ENCODE measurements at places on chromosomes 7 and 10.

- peak; percentile 56 for DNase-seq
Observed at GRCh38 chr7:77281780-77282478, 82.3 kb upstream of the FGL2 start.

DNA sequence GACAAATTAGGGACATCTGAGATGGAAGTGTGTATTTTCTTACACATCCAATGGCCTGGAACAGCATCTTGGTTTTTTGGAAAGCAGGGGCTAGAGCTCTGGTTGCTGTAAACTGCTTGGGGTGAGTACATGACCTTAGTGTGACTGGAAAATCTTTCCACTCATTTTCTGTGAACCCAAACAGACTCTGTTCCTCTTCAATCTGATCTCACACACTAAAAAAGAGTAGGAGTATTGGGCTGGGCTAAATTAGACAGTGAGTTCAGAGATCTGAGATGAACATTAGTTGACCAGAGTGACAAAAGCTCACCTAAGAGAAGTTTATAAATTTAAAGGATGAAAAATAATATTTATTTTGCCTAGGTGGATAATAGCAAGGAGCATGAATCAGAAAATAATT, 59.2 kb downstream of the OR13A1 start:
- DNase-seq = no peak

GRCh38 chr7:124030964-124031363, 1.9 kb downstream of the TMEM229A start:
- DNase-seq = no peak

- no peak for DNase-seq
Observed at GRCh38 chr7:38506004-38506403, 125.2 kb downstream of the AMPH start.

DNA sequence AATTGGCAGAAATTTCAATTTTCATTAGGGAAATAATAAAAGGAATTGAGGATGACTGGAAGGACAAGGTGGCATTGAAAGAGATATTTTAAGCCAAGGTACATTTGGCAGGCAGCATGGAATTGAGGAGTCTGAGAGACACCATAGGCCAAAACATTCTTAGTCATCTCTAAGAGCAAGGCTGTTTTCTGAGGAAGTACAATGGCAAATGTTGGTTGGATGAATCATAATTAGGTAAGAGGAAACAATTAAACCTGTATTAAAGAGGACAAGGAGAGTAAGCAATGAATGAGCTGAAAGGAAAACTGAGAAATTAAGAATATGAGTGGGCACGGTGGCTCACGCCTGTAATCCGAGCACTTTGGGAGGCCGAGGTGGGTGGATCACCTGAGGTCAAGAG, 86.3 kb downstream of the MRPL32 start:
- no peak for DNase-seq

- no peak for DNase-seq
Observed at GRCh38 chr10:123117644-123118417, 17.9 kb upstream of the HMX3 start.

- no peak for DNase-seq
Observed at GRCh38 chr10:61836888-61837754, 64.4 kb upstream of the ARID5B start.

- DNase-seq = no peak
Observed at GRCh38 chr7:47335071-47335470, 246.8 kb downstream of the TNS3 start.

- DNase-seq = peak; percentile 62
Observed at GRCh38 chr10:35372329-35372728, 36.0 kb downstream of the CCNY start.

DNA sequence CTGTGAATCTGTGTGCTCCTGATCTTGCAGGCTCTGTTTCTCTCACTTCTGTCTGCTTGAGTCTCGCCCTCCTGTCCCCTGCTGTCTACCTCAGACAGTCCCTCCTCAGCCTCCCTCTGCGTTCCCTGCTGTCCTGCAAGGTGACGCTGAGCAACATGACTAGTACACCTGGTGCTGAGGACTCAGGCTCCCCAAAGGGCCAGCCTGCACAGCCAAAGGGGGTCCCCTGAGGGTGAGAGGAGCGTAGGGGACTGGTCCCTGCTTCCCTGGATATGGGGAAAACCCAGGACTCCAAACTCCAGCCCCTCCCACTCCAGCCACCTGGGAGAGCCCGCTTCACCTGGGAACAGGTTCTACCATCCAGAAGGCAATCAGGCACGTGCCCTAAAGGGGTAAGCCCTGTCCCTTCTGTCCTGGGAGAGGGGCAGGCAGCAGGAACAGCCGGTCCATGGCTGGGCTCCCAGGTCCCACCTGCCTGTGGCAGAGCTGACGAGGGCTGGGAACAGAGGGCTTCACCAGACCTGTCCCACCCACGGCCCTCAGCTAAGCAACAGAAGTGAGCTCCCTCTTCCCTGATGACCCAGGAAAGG, 156.5 kb downstream of the UBE2H start:
- no peak for DNase-seq

DNA sequence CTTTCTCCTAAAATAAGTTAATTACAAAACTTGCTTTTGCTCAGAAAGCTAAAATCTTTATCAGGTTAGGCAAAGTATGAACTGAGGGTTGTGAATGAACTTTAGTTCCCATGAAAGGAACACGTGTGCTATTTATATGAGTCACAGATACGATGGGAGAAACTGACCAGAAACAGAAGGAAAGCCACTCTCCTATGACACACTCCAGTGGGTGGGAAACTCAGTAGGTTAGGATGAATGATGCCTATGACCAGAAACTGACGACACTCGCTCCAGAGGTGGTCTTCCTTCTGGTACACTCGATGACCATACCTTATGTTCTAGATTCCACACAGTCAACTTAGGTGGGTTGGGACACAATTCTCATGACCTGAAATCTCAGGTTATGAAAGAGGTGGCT, 215.7 kb upstream of the INHBA start:
- no peak for DNase-seq

- no peak for DNase-seq
Observed at GRCh38 chr7:137816696-137817320, 30.0 kb downstream of the DGKI start.

GRCh38 chr10:132112611-132113010, 46.9 kb downstream of the JAKMIP3 start:
- DNase-seq = no peak

DNA sequence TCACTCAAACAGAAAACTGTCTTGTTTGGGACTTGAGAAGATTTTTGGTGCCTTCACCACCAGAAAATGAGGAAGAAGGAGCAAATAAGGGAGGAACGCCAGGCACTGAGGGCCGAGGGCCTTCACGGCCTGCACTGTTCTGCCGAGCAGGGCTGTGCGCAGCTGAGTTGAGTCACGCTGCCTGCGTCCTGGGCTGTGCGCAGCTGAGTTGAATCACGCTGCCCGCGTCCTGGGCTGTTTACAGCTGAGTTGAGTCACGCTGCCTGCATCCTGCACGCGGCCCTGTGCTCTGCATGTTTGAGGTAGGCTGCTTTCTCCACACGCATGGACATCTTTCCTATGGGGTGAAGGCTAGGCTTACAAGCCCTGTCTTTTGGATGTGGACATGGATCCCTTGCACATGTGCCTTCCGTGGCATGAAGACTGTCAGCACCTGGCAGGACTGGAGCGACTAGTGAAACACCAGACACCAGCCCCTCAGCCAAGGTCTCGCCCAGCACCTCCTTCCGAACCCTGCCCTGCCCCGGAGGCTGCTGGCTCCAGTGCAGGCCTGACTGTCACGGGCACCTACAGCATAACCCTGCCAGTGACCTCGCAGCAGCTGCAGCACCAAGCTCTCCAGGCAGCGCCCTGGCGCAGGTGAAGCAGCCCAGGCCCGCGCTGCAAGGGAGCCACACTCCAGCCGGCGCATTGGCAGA, 96.7 kb downstream of the HTR5A start:
- peak; percentile 40 for DNase-seq

- no peak for DNase-seq
Observed at GRCh38 chr7:143299346-143299745, 11.2 kb downstream of the CASP2 start.

GRCh38 chr7:101563943-101564777, 64.9 kb downstream of the MYL10 start:
- no peak for DNase-seq

DNA sequence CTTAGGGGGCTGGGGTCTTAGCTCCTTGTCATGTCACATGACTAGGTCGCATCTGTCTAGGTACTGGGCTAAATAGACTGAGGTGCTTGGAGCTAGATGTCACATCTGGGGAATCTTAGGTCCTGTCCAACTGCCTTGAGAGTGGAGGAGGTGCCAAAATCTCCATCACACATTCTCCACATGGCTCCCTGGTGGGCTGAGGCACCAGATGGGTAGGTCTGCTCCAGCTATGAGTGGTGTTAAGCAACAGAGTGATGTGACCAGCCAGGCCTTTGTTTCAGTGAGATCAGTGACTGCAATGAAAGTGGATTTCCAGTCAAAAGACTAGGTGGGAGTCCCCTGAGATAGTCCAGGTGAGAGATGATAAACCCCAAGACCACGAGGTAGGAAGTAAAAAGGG, 251.8 kb downstream of the BMPER start:
- no peak for DNase-seq

DNA sequence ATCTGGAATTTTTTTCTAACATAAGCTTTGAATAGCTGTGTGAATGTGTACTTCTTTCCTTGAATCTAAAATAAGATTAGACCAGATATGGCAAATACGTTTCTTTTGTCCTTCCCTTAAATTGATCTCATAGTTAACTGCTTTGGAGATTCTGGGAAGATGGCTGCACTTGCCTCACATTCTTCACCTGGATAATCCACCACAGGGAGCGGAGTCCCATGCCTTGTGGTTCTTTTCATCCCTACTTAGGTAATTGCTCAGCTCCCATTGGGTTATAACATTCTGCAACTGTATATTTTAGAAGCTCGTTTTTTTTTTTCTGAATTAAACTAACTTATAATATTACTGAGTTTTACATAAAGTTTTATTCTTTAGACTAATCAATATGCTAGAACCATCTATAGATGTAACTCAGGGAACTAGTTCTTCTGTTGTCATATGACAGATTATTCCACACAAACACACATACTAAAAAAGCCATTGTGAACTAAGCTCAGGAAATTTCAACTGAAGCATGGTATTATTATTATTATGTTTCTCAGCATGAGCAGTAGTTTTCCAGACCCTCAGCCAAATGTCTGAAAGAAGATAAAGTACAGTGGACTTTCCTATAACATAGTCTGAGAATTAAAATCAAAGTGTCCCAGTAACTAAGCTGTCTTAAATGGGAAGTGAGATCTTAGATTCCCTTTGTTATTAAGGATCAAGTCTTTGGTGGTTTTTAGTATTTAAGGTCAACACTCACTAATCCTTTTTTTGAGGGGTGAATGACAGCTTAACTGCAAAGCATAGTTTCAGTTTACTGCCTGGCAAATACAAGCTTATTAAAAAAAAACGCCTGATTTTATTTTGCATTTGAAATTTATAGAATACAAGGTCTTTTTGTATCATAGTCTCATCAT, 182.3 kb downstream of the PPP1R9A start:
- no peak for DNase-seq

GRCh38 chr7:70346844-70347462, 748.7 kb downstream of the AUTS2 start:
- DNase-seq = no peak

GRCh38 chr10:62268399-62269114, at the start of gene RTKN2:
Gene RTKN2 (minus strand): TSS chr10:62268844. CDS start chr10:62268610, 234 bp downstream.
- peak; percentile 62 for DNase-seq

DNA sequence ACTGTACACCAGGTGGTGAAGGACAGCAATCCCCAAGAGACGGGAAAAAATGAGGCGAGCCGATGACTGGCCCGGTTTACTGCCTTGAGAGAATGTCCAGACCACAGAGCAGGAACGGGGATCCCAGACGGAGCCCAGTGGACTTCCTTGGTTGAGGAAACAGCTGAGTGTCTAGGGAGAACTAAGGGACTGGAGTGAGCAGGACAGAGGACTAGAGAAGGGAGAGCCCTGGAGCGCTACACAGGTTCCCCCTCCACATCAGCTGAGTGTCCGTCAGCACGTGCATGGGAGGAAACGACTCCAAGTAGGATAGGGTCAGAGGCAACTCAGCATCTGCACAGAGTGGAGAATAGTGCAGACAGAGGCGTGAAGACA, 7.1 kb upstream of the WDR86 start:
- no peak for DNase-seq

DNA sequence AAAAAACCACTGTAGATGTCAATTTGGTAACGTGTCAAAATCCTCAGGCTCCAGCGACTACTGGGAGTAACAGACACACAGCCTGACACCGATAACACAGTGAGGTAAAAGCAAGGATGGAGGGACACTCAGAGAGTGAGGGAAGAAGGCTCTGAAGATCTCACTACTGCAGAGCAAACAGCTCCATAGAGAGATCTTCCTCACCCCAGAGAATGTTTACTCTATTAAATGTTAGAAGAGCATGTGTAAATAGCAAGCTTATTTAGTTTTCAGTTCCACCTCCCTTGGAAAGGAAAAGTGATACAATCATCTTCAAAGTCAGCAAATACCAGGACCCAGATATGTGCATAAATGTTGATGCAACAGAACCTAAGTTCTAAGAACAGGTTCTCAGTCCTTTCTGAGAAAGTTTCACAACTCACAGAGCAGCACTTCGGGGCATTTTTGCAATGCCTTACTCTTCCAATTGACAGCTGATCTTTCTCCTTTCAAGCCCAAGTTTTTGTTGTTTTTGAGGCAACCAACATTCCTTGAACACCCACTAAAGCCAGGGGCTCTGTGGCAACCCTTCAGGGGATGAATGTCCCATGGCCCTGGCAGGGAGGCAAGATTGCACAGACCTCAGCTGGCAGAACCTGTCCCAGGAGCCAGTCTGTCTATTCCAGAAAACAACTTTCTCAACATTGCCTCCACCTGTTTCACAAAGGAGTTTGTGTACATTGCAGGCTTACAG, 177.4 kb downstream of the SFMBT2 start:
- DNase-seq = no peak

DNA sequence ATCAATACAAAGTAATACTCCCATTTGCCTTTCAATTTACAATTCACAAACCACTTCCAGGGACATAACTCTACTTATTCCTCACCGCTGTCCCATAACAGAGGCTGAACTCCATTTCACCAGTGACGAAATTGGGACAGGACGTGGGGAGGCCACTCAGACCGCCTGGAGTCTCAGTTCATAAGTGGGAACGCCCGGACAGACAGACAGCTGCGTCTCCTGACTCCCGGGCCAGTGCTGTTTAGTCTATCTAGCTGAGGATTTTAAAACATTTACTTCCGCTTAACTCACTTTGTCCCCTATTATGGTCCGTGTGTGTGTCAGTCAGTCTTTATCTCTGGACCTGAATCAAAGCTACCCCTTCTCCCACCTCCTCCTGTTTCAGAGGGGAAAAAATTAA, 67.4 kb upstream of the ZNF438 start:
- DNase-seq = no peak

- no peak for DNase-seq
Observed at GRCh38 chr7:38169847-38170246, 8.2 kb upstream of the STARD3NL start.

GRCh38 chr7:151552352-151553028, 32.8 kb upstream of the RHEB start:
- DNase-seq = peak; percentile 80

All from mucosa of gallbladder (tissue), 1 donor.